ENCODE measurements at places on chromosomes 1 and 21. TPM values are rescaled to one million over a fixed set of nuclear protein-coding genes. Genes with fewer than 3 reads are reported as not detected.

DNA sequence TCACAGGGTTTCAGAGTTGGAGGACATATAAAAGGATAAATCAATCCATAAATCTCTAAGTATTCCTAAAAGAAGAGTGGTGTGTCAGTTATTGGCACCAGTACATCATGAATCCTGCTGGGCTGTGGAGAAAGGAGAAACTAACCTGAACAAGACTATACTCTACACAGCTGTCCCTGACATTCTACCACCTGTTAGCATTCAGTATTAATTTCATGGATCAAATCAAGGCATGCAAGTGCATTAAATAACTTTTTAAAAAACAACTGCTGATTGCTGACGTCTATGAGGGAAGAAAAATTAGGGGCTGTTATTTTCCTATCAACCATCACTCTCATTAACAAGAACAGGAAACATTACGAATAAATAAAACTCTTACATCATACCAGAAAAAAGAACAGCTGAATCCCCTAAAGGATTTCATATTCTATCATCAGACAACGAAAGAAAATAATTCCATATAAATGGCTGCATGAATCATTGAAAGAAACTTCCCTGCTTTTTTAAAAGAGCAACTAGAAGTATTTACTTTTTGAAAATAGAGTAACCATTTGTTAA is 121.7 kb downstream of the ATF6 start:
- no peak for DNase-seq
- no peaks in the 10 kb centered on the region for H3K27me3 ChIP-seq
- H3K4me1 ChIP-seq = no peaks in the 10 kb centered on the region
- H3K36me3 ChIP-seq = peaks cover 12% of the 10 kb centered on the region

DNA sequence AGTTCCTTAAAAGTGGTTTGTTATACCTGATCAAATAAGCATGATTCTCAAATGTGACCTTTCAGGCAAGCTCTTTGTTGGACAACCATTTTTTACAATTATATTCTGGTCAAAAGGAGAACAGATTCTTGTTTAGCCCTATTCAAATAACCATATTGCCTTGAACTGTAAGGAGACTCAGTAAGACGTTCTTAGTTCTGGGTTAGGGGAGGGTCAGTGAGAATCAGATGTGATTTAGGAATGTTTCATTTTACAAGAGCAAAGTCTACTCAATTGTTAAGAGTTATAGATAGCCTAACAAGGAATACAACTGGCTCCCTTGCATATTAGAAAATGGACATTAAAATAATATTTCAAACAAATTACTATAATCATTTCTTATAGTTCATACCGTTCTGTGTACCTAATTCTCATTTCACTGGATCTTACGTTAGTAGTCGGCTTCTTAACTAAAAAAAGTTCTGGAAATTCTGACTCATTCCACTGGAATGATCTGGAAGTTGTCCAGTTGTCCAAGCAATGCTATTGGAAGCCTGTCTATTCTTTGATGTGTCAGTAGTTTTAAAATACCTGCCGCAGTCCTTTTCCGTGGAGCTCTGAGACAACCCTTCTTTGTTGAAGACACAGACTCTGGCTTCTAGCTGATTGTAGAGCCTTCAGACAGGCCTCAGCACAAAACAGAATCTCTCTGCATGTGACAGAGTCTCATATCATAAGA is 88.8 kb downstream of the MAST2 start:
- peak; percentile 74 for DNase-seq
- H3K27ac ChIP-seq = peak overlapping the region; percentile 28
- H3K36me3 ChIP-seq = no peaks in the 10 kb centered on the region
- 0 out of 2 replicates have a peak, but pooled peaks cover 9% of the 10 kb centered on the region for H3K4me1 ChIP-seq
- no peak overlapping the region for H3K4me3 ChIP-seq

GRCh38 chr1:63950023-63950422 is 176.2 kb downstream of the ROR1 start:
- no peak overlapping the region for H3K4me3 ChIP-seq
- 0 out of 2 replicates have a peak, but pooled peaks cover 5% of the 10 kb centered on the region for H3K4me1 ChIP-seq
- 0 out of 2 replicates have a peak, but pooled peaks cover 3% of the 10 kb centered on the region for H3K36me3 ChIP-seq

- no peak for DNase-seq
- H3K27me3 ChIP-seq = no peaks in the 10 kb centered on the region
- H3K4me3 ChIP-seq = no peak overlapping the region
- H3K27ac ChIP-seq = no peak overlapping the region
Observed at GRCh38 chr21:30209601-30210000, 6.3 kb downstream of the CLDN8 start.

DNA sequence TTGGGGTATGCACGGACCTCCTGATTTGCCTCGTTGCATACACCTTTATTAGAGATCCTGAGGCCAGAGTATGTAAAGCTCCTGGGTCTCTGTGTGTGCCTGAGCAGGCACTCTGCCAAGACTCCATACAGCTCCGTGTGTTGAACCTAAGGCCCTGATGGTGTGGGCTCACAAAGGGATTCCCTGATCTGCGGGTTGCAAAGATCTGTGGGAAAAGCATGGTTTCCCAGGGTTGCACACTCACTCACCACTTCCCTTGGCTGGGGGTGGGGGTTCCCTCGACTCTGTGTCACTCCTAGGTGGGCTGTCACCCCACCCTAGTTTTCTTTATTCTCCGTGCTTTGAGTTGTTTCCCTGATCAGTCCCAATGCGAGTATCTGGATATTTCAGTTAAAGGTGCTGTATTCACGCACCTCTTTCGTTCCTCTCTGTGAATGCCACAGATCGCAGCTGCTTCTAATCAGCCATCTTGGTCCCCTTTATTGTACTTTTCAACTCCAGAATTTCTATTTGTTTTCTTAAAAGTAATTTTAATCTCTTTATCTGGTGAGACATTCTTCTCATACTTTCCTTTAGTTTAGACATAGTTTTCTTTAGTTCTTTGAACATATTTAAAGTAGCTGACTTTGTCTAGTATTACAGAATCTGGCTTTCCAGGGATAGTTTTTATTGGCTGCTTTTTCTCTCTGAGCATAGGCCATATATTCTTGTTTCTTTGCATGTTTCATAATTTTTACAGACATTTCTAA is 39.0 kb upstream of the F3 start:
- H3K27ac ChIP-seq = peak overlapping the region; percentile 66
- peaks cover 35% of the 10 kb centered on the region for H3K4me1 ChIP-seq
- H3K27me3 ChIP-seq = no peaks in the 10 kb centered on the region
- no peaks in the 10 kb centered on the region for H3K36me3 ChIP-seq

DNA sequence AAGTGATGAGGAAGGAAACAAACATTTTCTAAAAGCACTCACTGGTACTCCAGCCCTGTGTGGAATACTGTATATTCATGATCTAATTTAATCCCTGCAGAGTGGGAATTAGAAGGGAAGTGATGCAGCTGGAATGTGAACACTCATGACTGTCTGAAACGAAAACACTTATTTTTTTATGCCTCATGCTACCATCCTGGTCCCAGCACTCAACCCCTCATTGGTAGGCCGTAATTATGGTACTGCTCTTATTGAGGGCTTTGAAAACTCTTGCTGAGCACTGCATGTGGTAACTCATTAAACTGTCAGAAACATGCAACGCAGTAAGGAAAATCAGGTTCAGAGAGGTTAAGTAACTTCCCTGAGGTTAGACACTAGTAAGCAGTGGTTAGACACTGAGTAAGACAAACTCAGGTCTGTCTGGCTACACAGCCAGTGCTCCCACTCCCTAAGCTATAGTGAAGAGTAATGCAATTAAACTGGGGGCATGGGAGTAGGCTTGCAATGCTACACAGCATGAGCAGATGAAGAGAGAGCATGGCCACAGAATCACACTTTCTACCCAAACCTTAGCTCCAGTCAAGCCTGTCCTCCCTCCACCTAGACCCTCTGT is 17.3 kb upstream of the TNFSF4 start:
- DNase-seq = no peak
- H3K4me1 ChIP-seq = no peaks in the 10 kb centered on the region
- no peaks in the 10 kb centered on the region for H3K27me3 ChIP-seq
- no peak overlapping the region for H3K4me3 ChIP-seq
- H3K36me3 ChIP-seq = no peaks in the 10 kb centered on the region

DNA sequence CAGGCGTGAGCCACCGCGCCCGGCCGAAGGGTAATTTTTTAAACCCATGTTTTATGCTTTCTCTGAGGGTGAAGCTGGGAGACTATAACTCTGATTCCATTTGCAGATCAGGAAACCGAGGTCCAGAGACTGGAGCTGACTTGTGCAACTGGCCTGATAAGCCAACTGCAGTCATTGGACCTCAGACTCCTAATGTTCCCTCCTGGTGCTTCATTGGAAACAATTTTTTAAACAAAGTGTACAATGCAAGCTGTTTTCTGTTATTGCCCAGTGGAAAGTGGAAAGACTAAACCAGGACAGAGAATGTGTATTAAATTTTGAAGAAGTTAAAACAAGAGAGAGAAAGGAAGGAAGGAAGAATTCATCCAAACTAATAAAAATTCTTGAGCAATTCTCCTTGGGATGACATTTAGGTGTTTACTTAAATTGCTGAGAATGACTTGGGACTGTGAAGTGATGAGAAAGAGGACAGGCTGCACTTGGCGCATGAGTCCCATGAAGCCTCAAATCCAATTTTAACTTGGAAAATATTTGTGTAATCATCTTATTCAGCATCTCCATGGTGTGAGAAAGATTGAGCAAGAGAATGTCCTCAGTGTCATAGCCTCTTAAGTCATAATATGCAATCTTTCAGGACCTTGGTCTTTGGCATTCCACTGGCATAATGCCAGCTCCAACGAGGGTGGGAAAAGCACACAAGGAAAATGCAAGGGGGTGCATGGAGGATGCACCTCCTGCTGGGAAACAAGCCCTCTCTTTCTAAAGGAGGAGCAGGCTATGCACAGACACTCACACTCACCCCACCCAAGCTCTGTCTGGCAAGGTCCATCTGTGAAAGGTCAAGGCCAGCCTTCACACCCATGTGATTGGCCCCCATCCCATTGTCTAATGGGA is 342.0 kb downstream of the SIPA1L2 start:
- H3K27ac ChIP-seq = no peak overlapping the region
- no peaks in the 10 kb centered on the region for H3K36me3 ChIP-seq
- no peak for DNase-seq
- H3K27me3 ChIP-seq = no peaks in the 10 kb centered on the region
- no peaks in the 10 kb centered on the region for H3K4me1 ChIP-seq
- no peak overlapping the region for H3K4me3 ChIP-seq

DNA sequence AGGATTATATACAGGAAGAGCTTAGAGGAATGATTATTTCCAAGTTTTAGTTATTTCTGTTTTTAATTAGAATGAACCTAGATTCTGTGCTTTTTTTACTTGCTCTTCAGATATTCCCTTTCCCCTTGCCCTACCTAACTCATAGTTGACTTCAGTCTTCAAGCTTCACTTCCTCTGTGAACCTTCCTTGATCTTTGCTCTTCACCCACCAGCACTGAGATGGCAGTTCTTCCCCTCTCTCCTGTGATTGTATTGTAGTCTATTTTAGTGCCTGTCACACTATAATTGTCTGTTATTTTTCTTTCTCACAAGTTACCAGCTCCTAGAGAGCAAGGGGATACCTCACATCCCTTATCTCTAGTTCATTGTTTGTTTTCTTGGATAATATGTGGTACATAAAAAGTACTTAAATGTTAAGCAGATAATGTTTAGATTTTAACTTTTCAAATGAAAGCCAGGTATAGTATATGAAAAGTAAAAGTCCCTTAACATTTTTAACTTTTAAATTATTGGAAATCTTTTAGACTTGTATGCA is 33.2 kb downstream of the KCTD3 start:
- no peak overlapping the region for H3K4me3 ChIP-seq
- peaks cover 10% of the 10 kb centered on the region for H3K4me1 ChIP-seq
- H3K27me3 ChIP-seq = no peaks in the 10 kb centered on the region
- H3K36me3 ChIP-seq = peaks cover 25% of the 10 kb centered on the region
- DNase-seq = no peak
- H3K27ac ChIP-seq = peak overlapping the region; percentile 23

- H3K4me1 ChIP-seq = no peaks in the 10 kb centered on the region
- no peak overlapping the region for H3K27ac ChIP-seq
- H3K36me3 ChIP-seq = no peaks in the 10 kb centered on the region
- no peak overlapping the region for H3K4me3 ChIP-seq
- no peak for DNase-seq
- H3K27me3 ChIP-seq = no peaks in the 10 kb centered on the region
Observed at GRCh38 chr1:172203135-172203823, 217.2 kb upstream of the C1orf105 start.

DNA sequence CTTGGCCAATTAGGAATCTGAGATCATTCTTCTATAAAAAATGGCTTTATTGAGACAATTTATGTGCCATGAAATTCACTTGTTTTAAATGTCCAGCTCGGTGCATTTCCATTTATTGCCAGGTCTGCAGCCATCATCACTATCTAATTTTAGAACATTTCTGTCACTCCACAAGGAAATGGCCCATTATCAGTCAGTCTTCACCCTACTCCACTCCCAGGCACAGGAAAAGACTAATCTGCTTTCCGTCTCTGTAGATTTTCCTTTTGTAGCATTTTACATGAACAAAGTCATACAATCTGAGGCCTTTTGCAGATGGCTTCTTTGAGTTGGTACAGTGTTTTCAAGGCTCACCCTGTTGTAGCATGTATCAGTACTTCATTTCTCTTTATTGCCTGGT is 27.2 kb downstream of the KIF26B start:
- H3K27me3 ChIP-seq = peaks cover 41% of the 10 kb centered on the region
- H3K27ac ChIP-seq = no peak overlapping the region
- peaks cover 4% of the 10 kb centered on the region for H3K4me1 ChIP-seq
- no peak overlapping the region for H3K4me3 ChIP-seq

DNA sequence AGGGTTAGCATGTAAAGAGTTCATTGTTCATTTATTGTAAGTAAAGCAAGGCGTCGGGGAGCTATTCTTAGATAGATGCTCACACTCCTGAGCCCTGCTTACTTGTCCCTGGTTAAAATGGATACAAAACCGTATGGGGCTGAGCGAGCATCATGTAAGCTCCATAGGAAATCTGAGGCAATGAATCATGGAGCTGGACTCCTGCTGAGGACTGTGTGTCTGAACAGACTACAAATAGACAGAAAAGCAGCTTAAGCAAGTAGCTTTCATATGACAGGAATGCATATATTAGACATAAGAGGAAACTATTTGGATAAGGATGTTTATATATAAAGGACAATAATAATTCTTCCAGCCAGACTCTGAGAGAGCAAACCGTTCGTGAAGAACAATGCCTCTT is 604.9 kb upstream of the PTBP2 start:
- H3K36me3 ChIP-seq = no peaks in the 10 kb centered on the region
- H3K27me3 ChIP-seq = no peaks in the 10 kb centered on the region
- H3K27ac ChIP-seq = no peak overlapping the region

GRCh38 chr1:10007169-10007568 is 10.1 kb downstream of the RBP7 start:
- H3K36me3 ChIP-seq = no peaks in the 10 kb centered on the region
- no peaks in the 10 kb centered on the region for H3K4me1 ChIP-seq
- H3K4me3 ChIP-seq = no peak overlapping the region
- H3K27me3 ChIP-seq = no peaks in the 10 kb centered on the region

GRCh38 chr1:114695430-114696058 is at the start of gene AMPD1:
AMPD1 (minus strand) TSS chr1:114695546; CDS start chr1:114695471, 75 bp downstream.
- DNase-seq = no peak
- no peak within 1 kb of the TSS for H3K27ac ChIP-seq
- H3K27me3 ChIP-seq = no peaks in the 10 kb centered on the region
- H3K36me3 ChIP-seq = no peaks in the 10 kb centered on the region
- H3K4me1 ChIP-seq = no peaks in the 10 kb centered on the region

- H3K4me1 ChIP-seq = peaks cover 58% of the 10 kb centered on the region
- H3K36me3 ChIP-seq = no peaks in the 10 kb centered on the region
- peak; percentile 94 for DNase-seq
- H3K27ac ChIP-seq = peak overlapping the region; percentile 60
- no peak overlapping the region for H3K4me3 ChIP-seq
- H3K27me3 ChIP-seq = no peaks in the 10 kb centered on the region
Observed at GRCh38 chr1:64039390-64039926, 164.0 kb upstream of the UBE2U start.

Gene CHIA
- not detected for total RNA-seq

Gene GPR25
- not detected for total RNA-seq

Gene GBP7
- total RNA-seq = not detected

Gene IL24
- total RNA-seq = not detected

Gene FCRL3
- total RNA-seq = not detected

Gene ATP1A4
- total RNA-seq = not detected

All from PC-9 (cell line).